ENCODE measurements at places on chromosomes 5 and 9.

GRCh38 chr9:6079386-6079785, 64.0 kb upstream of the RANBP6 start:
- no peak for DNase-seq

- DNase-seq: no peak
These were observed 974 bp downstream of the C9orf40 start for GRCh38 chr9:74951725-74952151.

- no peak for DNase-seq
These were observed 119.3 kb upstream of the WWC1 start for GRCh38 chr5:168171901-168172759.

DNA sequence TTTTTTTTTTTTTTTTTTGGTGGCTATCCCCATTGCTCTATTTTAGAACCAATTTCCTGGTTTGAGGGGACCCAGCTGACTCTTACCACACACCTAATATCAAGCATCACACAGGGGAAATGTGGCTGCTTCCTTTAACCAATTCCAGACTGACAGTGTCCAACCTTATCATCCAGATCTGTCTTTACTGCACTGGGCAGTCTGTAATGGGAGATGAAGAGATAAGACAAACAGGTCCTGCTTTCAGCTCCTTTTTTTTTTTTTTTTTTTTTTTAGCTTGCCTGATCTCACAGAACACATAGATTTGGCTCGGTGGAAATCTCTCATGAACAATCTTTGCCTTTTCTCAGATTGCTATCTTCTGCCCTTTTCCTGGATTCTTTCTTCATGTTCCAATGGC, 198.8 kb upstream of the TYRP1 start:
- no peak for DNase-seq

DNA sequence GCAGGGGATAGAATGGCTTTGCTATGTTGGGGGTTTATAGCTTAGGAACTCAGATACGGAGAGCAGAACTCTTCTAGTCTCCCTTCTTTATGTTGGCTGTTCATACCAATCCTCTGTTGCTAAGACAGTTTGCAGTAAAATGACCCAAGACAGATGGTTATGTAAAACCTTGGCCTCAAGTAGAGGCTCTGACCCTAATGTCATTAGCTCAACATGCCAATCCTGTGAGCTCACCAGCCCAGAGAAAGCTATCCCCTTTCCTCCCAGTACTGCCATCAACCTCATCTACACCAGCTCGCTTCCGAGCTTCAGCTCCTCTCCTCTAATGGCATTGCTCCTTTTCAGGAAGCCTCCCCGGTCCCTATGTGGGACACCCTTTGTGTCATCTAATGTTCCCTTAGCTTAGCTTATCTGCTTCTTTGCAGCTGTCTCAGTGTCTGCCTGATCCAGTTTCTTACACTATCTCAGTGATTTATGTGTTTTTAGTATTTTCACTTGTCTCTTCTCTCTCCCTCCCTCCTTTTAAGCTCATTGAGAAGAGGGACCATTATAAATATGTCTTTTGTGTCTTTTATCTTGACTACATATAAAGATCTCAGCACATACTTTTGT, 281.3 kb upstream of the CLINT1 start:
- no peak for DNase-seq

- no peak for DNase-seq
These were observed 3.0 kb downstream of the FGF18 start for GRCh38 chr5:171422495-171422894.

- DNase-seq: no peak
These were observed 7.7 kb upstream of the NR5A1 start for GRCh38 chr9:124514874-124515273.

DNA sequence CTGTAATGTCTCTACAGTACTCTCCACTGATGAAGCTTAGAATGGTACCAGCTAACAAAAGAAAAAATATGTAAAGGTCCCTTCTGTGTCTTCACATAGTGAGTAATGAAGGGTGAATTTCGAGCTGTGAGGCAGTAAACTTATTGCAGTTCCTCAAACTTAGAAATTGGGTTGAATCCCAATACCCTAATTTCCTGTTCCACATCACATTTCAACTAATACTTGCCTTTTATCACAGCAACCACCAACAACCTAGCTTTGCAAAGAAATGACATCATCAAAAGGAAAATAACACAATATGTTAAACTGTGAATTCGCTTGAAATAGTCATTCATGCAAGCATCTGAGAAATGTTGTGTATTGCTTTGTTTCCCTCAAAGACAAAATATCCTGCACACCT, 9.4 kb upstream of the TNFAIP8 start:
- no peak for DNase-seq

DNA sequence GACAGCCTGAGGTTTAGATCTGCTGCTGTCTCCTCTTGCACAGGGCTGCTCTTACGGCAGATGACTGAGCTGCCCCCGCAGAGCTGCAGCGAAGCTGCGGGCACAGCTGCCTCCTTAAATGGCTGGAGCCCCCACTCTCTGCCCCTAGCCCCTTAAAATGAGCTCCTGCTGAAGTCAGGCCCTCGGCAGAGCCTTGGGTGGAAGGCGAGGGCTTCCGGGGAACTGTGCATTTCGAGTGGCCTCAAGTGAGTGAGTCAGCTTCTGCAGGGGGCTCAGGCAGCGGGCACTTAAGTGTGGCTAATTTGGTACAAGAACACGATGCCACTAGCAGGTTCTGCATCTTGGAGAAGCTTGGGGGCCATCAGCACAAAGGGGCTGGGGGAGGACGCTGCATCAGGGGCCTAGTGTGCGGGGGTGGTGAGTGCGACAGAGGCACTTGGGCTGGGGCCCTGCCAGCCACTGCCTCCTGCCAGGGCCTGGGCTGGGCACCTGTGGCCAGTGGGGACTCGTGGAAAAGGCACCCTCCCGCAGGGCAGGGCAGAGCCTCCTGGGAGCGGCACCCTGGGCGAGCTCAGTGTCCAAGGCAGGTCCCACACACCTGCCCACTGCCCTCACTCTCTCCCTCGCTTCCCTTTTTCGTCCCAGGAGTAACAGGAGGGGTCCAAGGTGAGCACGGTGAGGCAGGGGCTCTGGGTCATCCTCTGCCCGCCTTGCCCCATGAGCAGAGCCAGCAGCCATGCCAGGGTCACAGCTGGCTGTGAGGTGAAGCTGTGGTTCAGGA, 28.8 kb upstream of the RNU6ATAC start:
- no peak for DNase-seq

DNA sequence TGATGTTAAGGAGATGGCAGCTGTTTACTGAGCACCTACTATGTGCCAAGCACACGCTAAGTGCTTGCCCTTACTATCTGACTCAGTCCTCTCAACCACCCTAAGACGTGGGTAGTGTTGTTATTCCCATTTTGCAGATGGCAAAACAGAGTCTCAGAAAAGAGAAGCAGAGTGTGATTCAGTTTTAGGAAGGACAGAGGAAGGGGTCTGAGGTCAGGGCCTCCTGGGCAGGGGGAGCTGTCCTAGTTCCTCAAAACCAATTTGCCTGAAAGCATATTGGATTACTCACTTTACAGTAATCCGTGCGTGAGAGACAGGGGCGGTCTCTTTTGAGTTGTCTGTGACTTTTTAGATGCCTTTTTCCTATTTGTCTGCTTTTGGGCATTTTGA, 23.2 kb downstream of the DNM1 start:
- no peak for DNase-seq

- no peak for DNase-seq
These were observed 184.8 kb upstream of the RASEF start for GRCh38 chr9:83247732-83248131.

- DNase-seq: no peak
These were observed 82.7 kb downstream of the NR6A1 start for GRCh38 chr9:124688238-124688904.

DNA sequence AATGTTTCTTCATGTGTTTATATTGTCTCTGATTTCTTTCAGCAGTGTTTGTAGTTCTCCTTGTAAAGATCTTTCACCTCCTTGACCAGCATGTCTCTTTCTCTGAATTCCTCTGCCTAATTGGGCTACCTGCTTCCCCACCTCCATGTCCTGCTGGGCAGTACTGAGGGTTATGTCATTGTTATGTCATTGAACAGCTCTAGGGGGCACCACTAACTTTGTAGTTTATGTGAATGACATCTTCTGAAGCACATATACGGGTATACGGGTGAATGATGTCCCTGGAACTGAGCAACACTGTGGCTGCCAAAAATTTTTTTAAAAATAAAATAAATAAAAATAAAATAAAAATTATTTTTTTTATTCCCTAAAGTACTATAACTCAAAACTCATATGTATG, 16.9 kb upstream of the SNCAIP start:
- DNase-seq: no peak

- no peak for DNase-seq
These were observed 1111.1 kb downstream of the TAF11L14 start for GRCh38 chr5:18745042-18745987.

GRCh38 chr5:16082053-16082452, 97.5 kb downstream of the MARCHF11 start:
- no peak for DNase-seq

- DNase-seq: no peak
These were observed 179.6 kb upstream of the CDH9 start for GRCh38 chr5:27217977-27218376.

DNA sequence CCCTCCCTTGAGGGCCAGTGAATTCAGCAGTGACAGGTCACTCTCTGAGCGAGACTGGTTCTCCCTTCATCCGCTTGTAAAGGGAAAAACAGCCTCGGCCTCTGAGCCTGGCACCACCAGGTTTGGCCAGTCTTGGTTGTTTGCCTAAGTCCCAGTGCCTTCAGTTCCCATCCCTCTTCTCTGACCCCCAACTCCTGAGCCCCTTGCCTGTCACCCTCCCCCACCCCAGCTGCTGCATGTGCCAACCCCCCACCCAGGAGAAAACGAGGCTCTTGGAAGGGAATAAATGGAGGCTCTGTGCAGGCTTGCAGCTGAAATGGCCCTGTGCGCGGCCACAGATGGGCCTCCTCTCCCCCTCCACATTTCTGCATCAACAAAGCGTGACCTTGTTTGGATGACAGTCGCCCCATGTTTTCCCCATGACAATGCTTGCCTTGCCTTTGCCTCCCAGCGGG, 3.1 kb downstream of the URM1 start:
- DNase-seq: no peak

GRCh38 chr5:112931473-112931872, 9.4 kb upstream of the REEP5 start:
- DNase-seq: no peak

- no peak for DNase-seq
These were observed 12.8 kb upstream of the UNC5A start for GRCh38 chr5:176797456-176798050.

- DNase-seq: no peak
These were observed 184.4 kb upstream of the OR13F1 start for GRCh38 chr9:104319685-104320084.

DNA sequence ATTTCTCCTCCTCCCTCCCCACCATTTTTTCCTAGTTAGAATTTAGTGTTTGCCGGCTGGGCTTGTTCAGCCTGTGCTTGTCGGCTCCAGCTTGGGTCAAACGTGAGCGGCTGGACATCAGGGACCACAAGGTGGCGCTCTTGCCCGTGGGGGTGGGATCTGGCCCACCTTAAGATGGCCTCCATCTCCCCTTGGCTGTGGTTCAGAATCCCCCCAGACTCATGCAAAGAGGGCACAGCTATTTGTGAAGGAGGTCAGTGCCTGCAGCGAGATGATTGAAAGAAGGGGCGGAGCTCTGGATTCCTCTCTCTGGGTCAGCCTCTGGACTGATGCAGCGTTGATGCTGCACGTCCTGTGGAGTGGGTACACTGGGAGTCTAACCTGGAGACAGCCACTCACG, 283.3 kb upstream of the TUT7 start:
- no peak for DNase-seq

DNA sequence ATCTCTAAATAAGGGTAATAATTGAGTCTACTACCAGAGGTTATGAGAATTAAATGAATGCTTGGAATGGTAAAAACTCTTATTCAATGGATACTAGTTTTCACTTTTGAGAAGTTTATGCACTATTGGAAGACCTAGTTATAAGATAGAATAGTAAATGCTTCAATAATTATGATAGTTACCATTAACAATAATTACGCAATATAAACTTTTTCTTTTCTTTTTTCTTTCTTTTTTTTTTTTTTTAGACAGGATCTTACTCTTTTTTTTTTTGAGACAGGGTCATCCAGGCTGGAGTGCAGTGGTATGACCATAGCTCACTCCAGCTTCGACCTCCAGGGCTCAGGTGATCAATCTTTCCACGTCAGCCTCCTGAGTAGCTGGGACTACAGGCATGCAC, 6.7 kb downstream of the ALDOB start:
- DNase-seq: no peak

DNA sequence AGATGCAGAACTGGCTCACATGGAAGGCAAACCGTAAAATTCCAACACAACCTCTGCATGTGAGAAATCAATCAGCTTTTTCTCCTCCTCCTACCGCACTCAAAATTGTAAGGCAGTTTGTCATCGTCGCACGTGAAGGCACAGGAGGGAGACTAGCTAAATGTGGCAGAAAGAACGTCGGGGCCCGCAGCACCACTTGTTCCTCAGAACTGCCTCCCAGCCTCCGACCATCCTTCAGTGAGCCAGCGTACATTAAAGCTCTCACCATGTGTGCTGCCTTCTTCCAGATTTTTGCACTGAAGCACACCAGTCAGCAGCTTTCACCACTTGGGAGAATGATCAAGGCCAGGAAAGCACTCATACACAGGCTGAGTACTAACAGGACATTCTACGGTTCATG, 105.9 kb downstream of the RFX3 start:
- DNase-seq: no peak

DNA sequence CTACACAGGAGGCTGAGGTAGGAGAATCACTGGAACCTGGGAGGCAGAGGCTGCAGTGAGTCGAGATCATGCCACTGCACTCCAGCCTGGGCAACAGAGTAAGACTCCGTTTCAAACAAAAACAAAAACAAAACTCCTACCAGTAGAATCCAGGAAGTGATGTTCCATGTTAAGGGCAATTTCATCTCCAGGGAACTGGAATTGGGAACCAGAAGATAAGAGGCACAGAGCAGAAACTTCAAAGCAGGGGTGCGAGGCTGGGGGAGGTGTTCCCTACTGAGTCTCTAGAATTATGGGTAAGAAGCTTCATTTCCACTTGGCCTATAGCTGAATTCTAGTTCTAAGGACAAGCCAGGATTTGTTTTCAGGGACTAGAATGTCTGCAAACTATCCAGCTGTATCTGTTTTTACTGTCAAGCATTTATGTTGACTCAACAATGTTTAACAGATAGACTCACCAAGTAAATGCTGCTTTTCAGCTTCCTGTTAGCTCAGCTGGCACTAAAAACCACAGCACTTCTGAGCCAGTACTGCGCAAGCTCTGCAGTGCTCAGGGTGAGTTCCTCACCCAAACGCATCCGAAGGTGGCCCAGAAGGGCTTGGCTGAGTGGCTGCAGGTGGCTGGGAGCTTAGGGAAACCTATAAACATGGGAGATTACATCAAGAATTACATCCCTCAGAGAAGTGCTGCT, 320.1 kb downstream of the MTRR start:
- DNase-seq: no peak

- DNase-seq: no peak
These were observed at the start of gene PTGES for GRCh38 chr9:129752900-129753729. Gene PTGES (minus strand): TSS chr9:129753042. CDS start chr9:129753012, 30 bp downstream.

- DNase-seq: no peak
These were observed 337.3 kb downstream of the KDM4C start for GRCh38 chr9:7095058-7095457.

- DNase-seq: no peak
These were observed 6.2 kb downstream of the TUT7 start for GRCh38 chr9:86347991-86348390.

GRCh38 chr9:91391818-91392217, 30.1 kb upstream of the AUH start:
- no peak for DNase-seq

GRCh38 chr5:136425921-136426320, 60.6 kb upstream of the TRPC7 start:
- DNase-seq: no peak

Measured in stimulated activated CD4-positive, alpha-beta T cell treated with anti-CD3 and anti-CD28 coated beads, Interleukin-15, amount 100 ng/mL, for 1 hour (primary cell).